Renal cortex interstitium (tissue), 15 donors: ENCODE measurements at places on chromosomes 3 and 15. TPM values are rescaled to one million over a fixed set of nuclear protein-coding genes. Genes with fewer than 3 reads are reported as not detected.

GRCh38 chr15:47870300-47870955 lies 153.1 kb downstream of the SEMA6D start:
- no peak for DNase-seq

DNA sequence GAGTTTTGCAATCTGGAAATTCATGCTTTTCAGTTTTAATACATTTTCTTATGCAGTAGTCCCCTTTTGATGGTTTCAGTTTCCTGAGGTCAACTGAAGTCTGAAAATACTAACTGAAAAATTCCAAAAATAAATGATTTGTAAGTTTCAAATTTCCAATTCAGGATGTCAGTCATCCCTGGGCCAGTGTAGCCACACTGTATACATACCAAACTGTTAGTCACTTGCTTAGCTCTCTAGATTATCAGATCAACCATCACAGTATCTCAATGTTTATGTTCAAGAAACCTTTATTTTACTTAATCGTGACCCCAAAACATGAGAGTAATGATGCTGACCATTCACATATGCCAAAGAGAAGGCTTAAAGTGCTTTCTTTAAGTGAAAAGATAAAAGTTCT lies 715.5 kb downstream of the GBE1 start:
- no peak for DNase-seq

The SYNPR gene
- polyA plus RNA-seq: not detected

- DNase-seq: no peak
Observed at GRCh38 chr15:67957435-67958132, 96.5 kb upstream of the PIAS1 start.

The RLBP1 gene
- polyA plus RNA-seq: not detected
